ENCODE measurements at places on chromosomes 6 and 20.
A peak's percentile ranks its signal among the peaks of the same experiment; 100 is the strongest.

DNA sequence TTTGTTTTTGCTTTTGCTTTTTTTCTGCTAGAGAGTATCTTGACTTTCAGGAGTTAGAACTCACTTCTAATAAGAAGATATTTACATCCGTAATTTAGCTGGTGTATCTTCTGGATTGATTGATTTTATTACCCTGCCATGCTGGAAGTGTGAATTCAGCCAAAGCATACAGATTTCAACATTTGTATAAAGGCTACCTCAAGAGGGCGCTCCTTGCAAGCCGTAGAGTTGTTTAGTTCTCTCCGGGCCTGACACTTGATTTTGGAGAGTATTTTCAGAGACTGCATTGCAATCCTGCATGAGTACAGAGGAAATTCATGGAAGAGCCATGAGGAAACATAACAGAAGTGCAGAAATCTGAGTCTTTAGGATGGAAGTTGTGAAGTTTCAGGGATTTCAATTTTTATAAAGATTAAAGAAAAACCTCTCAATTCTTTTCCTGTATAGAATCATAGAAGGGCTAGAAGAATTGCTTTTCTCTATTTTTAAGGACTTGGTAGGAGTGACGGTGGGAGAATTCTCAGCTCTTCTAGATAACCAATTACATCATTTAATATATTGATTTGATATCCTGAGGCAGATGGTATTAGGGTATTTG is 66.7 kb upstream of the TIAM2 start:
- no peak for DNase-seq

GRCh38 chr6:167872538-167873210 is 46.0 kb downstream of the AFDN start:
- DNase-seq: no peak

DNA sequence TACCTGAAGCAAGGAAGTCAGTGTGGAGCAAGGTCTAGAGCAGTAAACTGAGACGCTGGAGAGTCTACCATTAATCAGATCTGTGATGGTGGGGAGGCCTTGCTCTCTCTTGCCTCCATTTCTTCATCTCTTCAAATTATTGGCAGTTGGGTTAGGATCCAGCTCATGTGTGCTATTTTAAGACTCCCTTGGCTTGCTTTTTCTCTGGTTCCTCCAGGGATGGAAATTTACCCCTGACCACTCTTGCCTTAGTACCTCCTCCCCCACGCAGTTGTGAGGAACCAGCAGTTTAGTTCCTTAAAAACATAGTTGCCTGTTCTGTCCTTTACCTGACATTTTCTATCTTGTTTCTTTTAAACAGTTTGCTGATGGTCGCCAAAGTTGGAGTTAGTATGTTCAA is 7.4 kb downstream of the TMEM14C start:
- DNase-seq: no peak

DNA sequence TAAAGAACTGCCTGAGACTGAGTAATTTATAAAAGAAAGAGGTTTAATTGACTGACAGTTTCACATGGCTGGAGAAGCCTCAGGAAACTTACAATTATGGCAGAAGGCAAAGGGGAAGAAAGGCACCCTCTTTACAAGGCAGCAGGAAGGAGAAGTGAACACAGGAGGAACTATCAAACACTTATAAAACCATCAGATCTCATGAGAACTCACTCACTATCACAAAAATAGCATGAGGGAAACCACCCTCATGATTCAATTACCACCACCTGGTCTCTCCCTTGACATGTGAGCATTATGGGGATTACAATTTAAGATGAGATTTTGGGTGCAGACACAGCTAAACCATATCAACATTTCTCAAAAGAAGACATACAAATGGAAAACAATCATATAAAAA is 266.3 kb downstream of the EPM2A start:
- DNase-seq: no peak

- DNase-seq: no peak
These were observed 17.3 kb downstream of the PPIL1 start for GRCh38 chr6:36857325-36857724.

GRCh38 chr6:64736421-64736950 is 970.5 kb downstream of the EYS start:
- no peak for DNase-seq

GRCh38 chr6:138572885-138573284 is 73.6 kb upstream of the NHSL1 start:
- DNase-seq: no peak

DNA sequence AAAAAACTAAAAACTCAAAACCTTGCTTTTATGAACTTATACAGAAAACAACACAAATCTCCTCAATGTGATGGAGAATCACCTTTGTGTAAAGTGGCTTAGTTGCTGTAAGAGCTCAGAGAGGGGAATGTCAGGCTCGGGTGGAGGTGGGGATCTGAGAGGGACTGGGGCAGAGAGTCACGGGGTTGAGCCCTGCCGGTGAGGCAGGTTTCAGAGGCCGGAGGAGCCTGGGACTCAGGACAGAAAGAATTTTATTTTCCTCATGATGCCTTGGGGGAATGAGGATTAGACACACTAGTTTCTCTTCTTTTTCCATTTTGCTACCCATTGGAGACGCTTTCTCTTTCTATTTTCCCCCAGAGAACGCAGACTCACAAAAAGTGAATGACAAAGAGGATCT is 252.3 kb upstream of the FOXQ1 start:
- no peak for DNase-seq

- DNase-seq: no peak
These were observed 328.5 kb downstream of the BTBD9 start for GRCh38 chr6:38311201-38311600.

- peak; percentile 88 for DNase-seq
These were observed 3.8 kb downstream of the PREX1 start for GRCh38 chr20:48823960-48824498.

DNA sequence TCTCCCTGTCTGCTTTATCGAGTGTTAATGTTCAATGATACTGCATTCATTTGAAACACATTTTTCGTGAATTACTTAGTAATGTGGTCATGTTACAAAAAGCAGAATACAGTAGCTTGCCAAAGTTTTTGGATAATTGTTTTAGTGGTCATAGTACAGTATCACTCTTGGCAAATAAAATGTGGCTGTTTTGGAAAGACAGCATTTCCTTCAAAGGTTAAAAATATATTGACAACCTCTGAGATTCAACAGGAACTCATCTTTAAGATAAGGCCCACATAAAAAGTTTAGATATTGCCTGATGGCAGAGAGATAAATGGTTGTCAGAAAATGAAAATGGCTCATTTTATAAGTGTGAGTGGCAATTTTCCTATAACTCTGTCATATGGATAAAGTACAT is 297.7 kb upstream of the MAN1A1 start:
- DNase-seq: no peak
